ENCODE measurements at places on chromosomes 1 and 21.

DNA sequence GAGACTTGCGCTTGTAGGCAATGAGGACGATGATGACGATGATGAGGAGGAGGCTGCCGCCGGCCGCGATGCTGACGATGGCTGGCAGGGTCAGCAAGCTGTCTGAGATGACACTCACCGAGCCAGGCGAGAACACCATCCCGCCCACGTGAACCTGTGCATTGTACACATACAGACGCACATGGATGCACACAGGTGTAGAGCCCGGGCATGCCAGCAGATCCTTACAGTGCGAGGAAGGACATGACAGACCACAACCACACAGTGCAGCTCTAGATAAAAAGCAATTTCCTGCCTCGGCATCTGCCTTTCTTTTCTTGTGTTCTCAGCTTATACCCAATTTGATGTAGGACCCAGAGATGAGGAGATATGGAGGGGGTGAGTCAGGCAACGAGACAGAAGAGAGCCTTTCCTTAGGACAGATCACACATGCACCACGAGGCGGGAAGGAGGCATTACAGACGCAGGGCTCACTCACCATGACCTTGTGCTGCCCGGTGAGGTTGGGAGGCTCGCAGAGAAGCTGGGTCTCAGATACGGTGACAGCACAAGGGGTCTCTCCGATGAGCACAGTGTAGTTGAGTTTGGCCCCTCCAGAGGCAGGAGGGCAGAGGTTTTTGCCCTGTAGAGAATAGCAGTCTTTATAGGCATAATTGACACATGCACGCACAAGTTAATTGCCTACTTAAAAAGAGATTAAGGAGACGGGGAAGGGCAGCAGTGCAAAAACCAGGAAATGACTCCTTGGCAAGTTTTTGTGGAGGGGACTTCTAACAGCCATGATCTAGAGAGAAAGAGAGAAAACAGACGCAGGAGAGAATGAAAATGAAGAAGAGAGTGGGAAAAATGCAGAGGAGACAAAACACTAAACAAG lies 133.9 kb upstream of the CD34 start:
- DNase-seq, result no peak

DNA sequence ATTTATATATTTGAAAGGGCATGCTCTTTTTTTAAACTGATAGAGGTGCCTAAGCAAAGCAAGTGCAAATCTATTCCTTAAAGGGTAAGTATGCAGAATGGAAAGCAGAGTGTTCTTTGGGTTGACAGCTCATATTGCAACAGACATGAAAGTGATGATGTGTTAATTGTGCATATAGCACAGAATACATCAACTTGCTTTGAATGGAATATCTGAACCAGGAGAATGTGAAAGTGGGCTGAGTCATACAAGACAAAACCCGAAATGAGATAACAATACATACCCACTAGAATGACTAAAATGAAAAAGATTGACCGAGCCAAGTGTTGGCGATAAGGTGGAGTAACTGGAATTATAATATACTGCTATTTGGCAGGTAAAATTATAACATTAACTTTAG lies 4.3 kb downstream of the CR1 start:
- no peak for DNase-seq

- DNase-seq, result no peak
Observed at GRCh38 chr1:214862421-214862820, 220.1 kb upstream of the KCNK2 start.

- DNase-seq, result no peak
Observed at GRCh38 chr1:19343617-19344350, 31.7 kb downstream of the SLC66A1 start.

DNA sequence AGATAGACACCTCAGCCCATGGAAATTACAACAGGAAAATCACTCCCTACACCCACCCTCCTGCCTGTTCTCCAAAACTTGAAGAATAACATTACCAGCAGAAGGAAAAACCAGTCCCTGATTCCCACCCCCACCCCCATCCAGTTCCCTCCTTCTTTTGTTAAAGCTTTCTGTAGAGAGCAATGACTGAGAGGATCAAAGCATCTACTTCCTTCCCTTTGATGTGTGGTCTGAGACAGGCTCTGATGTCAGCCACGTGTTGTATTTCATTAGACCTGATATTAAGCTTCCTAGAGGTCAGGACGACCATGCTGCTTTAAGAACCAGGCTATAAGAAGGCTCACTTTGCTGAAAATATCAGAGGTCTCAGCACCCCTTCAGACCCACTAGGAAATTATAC lies 73.9 kb upstream of the HAO2 start:
- DNase-seq, result no peak

GRCh38 chr1:97925151-97925550 lies 4.3 kb upstream of the DPYD start:
- no peak for DNase-seq

DNA sequence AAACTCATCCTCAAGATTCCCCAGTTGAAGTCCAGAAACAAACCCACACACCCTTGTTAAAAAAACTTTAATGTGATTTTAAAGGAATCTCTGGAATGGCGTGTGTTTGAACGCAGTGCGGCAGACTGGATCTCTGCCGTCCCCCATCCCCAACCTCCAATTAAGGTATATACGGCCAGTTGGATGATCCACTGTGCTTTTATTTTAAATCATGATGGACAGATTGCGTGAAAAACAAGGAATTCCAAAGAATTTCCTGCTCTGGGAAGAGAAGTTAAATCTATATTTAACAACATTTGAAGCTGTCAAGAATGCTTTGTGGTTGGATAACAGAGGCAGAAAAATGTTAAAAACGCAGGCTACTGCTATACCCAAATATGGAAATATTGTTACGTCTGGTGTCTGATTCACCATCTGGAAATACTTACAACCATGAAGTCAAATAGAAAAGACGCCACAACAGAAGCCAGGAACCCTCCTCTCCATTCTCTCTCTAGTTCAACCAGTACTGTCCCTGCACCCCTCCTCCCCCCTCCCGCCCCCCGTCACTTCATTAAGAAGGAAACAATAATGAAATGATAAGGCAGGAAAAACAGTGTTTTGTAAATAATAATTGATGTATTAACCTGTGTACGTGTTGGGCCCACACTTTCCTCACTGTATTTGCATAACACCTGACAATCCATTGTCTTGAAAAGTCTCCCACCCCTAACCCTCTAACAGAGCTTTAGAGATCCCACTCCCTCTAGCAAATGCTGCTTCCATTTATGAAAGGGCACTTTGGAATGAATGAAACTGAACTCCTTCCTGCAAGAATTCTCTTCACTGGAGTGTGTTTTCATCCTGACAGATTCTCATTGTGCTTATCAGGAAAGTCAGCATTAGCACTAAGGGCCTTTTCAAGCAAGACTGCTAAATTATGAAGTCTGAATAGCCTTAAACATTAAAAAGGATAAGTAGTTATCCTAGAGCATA lies 2.0 kb upstream of the CCN1 start:
- no peak for DNase-seq

DNA sequence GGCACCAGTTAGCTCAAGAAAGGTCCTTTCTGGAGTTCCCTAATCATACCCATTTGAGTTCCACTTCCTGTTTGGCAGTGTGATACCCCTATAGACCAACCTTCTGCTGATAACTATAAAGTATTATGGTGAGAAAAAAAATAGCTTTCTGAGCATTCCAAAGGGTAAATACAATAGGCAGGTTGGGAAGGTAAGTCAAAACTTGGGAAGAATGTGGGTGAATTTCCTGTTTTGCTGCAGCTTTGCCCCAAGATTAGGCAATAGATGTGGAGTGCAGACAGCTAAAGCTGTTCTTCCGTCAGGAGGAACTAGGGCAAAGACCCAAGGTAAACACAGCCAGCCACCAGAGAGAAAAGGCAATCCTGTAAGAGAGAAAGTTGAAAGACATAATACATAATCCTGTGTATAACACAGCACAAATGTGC lies 49.9 kb upstream of the GUCA2A start:
- DNase-seq, result peak; percentile 2

- no peak for DNase-seq
Observed at GRCh38 chr1:150841626-150842025, 33.6 kb upstream of the CTSK start.

- no peak for DNase-seq
Observed at GRCh38 chr21:39020751-39021477, 162.3 kb downstream of the PSMG1 start.

DNA sequence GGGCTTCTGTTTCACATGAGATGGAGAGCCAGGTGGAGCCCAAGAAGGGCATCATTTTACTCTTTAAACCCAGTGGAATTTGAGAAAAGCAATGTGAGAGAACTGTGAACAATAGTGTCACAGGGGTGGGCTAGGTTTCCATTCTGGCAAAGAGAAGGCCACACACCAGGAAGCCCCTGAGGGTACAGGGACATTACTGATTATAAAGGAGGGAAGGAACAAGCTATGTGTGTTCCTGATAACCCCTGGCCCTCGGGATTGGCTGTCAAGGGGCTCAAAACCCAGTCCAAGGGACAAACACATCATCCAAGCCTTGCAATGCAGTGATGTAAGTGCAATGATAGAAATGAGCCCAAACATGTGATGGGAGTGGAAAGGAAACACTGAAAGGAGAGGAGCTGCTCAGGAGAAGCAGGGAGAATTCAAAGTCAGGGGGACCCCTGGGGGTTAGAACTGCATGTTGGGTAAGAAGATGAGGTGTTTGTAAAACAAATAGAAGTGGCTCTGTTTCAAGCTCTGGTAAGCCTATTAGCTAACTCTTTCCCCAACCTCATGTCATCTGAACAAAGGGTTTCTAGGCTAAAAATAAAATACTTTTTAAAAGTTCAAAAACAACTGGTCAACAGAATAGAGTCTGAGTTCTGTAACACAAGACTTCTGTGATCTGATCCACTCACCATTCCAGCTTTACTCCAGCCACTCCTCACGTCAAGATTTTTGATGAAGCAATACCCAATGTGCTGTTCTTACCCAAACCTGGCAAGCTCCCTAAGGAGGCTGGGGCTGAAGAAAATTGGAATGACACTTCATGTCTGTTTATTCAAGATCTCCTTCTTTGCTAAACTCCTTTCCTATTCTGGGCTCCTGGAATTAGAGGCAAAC lies 51.1 kb upstream of the IL12RB2 start:
- DNase-seq, result no peak
